ENCODE measurements at places on chromosomes 1 and 21. TPM values are rescaled to one million over a fixed set of nuclear protein-coding genes. Genes with fewer than 3 reads are reported as not detected.
A peak's percentile ranks its signal among the peaks of the same experiment; 100 is the strongest.

- no peaks in the 10 kb centered on the region for H3K36me3 ChIP-seq
- no peak overlapping the region for H3K4me3 ChIP-seq
- no peaks in the 10 kb centered on the region for H3K27me3 ChIP-seq
Observed at GRCh38 chr21:16258844-16259611, 529.2 kb downstream of the USP25 start.

DNA sequence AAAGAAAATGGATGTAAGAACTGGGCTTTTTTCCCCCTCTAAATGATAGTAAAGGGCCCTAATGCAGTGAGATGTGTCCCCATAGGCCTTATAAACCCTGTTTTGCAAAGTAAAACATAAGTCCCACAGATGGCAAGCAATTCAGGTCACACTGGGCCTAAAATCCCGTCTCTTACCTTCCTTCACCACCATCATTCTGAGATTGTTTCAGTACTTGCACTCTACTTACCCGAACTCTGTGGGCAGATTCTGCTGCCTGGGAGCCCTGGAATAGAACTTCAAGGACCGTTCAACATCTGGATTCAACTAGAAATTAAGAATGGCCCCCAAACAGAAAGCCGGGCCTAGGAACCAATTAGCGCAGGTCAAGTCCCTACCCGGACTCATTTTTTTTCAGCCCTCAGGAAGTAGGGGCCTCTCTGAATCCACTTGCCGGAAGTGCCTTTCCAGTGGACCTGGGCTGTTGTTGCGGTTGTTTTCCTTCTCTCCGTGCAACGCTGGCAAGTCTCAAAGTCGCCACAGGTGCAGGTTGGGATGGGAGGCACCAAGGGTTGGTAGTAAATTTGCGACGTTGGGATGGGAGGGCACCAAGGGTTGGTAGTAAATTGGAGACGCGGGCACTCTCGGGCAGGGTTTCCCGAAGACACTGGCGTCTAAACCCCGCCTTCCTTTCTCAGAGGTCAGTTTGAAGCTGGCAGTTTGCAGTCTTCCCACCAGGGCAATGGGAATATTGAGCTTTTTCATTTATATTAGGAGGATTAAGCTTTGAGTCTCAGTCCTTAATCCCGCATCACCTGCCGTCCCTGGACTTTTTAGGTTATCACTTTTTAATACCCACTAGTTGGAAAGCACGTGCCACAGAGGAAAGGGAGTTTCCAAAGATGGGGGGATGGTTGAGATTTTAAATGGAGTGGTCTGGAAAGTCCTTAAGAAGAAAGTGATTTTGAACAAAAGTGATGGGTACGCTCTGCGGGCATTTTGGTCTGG, at the start of gene TMEM69:
TSS of gene TMEM69 (plus strand) at position 428 of the 987 bp plus-strand sequence. CDS start 2,888 bp downstream, outside the sequence.
- no peaks in the 10 kb centered on the region for H3K36me3 ChIP-seq
- peak; percentile 90 for DNase-seq
- H3K27me3 ChIP-seq, result no peaks in the 10 kb centered on the region

DNA sequence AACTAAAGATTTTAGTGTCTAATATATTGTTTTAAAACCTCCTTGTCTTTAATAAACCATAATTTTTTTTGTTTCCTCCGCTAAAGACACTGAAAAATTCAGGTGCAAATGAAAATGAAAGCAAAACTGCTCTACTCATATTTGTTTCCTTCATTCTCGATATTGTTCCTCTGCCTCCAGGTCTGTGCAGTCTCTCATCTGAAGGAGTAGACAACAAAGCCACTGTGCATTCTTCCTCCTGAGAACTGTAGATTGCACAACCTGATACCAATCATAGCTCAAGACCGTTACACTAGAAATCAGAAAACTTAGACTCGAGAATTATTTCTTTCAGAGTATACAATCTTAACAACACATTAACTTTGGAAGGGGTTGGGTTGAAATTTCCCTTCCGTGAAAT, 373.1 kb upstream of the CXADR start:
- peak; percentile 8 for DNase-seq
- H3K36me3 ChIP-seq, result no peaks in the 10 kb centered on the region
- no peaks in the 10 kb centered on the region for H3K4me1 ChIP-seq
- H3K27ac ChIP-seq, result no peak overlapping the region

The SEMA6C gene
- 0.51 TPM for total RNA-seq

DNA sequence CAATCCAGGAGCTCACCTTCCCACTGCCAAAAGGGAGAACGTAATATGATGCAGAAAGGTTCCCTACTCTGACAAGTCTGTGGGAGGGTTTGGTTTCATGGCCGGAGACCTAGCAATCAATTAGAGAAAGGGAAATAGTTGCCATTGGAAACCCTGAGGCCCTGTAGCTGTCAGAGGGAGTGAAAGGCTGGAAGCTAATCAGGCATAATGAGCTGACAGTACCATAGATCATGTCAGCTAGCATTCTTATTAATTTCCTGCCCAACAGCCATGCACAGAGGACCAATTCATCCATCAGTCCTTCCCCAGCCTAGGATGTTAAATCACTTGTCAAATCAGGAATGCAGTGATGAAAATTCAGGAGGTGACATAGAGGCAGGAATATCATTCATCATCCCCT, 527.3 kb downstream of the PLPP3 start:
- no peak overlapping the region for H3K4me3 ChIP-seq
- no peaks in the 10 kb centered on the region for H3K4me1 ChIP-seq
- H3K27ac ChIP-seq, result no peak overlapping the region
- no peaks in the 10 kb centered on the region for H3K36me3 ChIP-seq
- no peaks in the 10 kb centered on the region for H3K27me3 ChIP-seq

The ZFP69B gene
- 2.5 TPM for total RNA-seq

GRCh38 chr21:34983680-34984086, 65.4 kb downstream of the RUNX1 start:
- H3K4me1 ChIP-seq, result peaks cover 10% of the 10 kb centered on the region
- H3K36me3 ChIP-seq, result no peaks in the 10 kb centered on the region
- DNase-seq, result peak; percentile 43
- no peak overlapping the region for H3K4me3 ChIP-seq

GRCh38 chr1:212512816-212513559, 80.3 kb downstream of the NENF start:
- peak; percentile 88 for DNase-seq
- peaks cover 3% of the 10 kb centered on the region for H3K4me1 ChIP-seq
- H3K27me3 ChIP-seq, result peaks cover 6% of the 10 kb centered on the region
- H3K4me3 ChIP-seq, result no peak overlapping the region
- H3K27ac ChIP-seq, result no peak overlapping the region

- no peak for DNase-seq
- H3K4me1 ChIP-seq, result peaks cover 2% of the 10 kb centered on the region
Observed at GRCh38 chr21:34097442-34097841, 24.1 kb downstream of the MRPS6 start.

The BOLA1 gene
- total RNA-seq, result 12.4 TPM

DNA sequence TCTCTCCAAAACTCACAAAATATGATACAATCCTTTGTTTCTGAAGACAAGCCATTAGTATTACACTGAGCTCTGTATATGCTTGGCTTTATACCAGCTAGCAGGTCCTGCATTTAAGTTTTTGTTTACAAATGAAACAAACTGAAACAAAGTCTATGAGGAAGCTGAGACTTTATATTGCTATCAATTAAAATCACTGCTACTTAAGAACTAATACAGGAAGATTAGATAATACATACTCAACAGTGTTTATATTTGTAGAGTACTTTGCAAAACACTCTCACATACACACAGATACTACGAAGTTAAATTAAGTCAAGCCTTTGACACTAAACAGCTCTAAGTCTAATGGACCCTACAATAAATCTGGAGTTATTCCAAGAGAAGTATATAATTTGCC, 247.4 kb downstream of the CRB1 start:
- H3K27me3 ChIP-seq, result no peaks in the 10 kb centered on the region
- H3K4me3 ChIP-seq, result no peak overlapping the region
- no peak overlapping the region for H3K27ac ChIP-seq
- DNase-seq, result no peak
- H3K4me1 ChIP-seq, result no peaks in the 10 kb centered on the region

DNA sequence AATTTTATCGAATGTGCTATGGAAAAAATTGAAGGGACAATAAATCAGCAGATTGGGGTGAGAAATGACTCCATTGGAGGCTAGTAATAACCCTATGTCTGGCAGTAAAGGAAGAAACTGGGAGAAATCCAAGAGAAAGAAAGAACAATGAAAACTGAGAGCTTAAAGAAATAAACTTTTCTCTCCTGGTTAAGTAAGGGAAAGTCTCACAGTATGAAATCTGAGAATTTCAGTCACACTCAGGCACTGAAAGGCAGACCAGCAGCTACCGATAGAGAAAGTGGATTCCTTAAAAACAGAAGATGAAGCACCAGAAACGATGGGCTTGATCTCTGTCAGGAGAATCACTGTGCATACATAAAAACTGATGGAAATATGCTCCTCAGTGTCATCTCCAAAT, 404.2 kb downstream of the PLPP3 start:
- H3K36me3 ChIP-seq, result no peaks in the 10 kb centered on the region
- H3K27me3 ChIP-seq, result no peaks in the 10 kb centered on the region
- H3K27ac ChIP-seq, result no peak overlapping the region
- peaks cover 3% of the 10 kb centered on the region for H3K4me1 ChIP-seq
- no peak for DNase-seq

- no peaks in the 10 kb centered on the region for H3K27me3 ChIP-seq
- H3K36me3 ChIP-seq, result no peaks in the 10 kb centered on the region
- peaks cover 18% of the 10 kb centered on the region for H3K4me1 ChIP-seq
- DNase-seq, result peak; percentile 66
- peak overlapping the region; percentile 11 for H3K27ac ChIP-seq
Observed at GRCh38 chr1:115300087-115300876, 37.8 kb downstream of the NGF start.

The LRRC71 gene
- total RNA-seq, result not detected

- no peaks in the 10 kb centered on the region for H3K27me3 ChIP-seq
- no peak overlapping the region for H3K4me3 ChIP-seq
- H3K27ac ChIP-seq, result no peak overlapping the region
- no peaks in the 10 kb centered on the region for H3K4me1 ChIP-seq
- no peaks in the 10 kb centered on the region for H3K36me3 ChIP-seq
Observed at GRCh38 chr1:70890408-70890807, 157.2 kb downstream of the PTGER3 start.

DNA sequence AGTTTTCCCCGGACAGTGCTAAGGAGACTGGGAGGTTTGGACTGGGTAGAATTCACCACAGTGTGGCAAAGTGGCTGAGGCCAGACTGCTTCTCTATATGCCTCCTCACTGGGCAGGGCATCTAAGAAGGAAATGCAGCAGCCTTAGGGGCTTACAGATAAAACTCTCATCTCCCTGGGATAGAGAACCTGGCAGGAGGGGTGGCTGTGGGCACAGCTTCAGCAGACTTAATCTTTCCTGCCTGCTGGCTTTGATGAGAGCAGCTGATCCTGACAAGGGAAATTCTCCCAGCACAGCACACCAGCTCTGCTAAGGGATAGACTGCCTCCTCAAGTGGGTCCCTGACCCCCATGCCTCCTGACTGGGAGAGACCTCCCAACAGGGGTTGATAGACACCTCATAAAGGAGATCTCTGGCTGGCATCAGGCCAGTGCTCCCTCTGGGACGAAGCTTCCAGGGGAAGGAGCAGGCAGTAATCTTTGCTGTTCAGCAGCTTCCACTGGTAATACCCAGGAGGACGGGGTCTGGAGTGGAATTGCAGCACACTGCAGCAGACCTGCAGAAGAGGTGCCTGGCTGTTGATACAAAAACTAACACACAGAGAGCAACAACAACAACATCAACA, 25.2 kb downstream of the KIFAP3 start:
- H3K4me3 ChIP-seq, result no peak overlapping the region
- H3K36me3 ChIP-seq, result no peaks in the 10 kb centered on the region
- no peaks in the 10 kb centered on the region for H3K27me3 ChIP-seq
- H3K27ac ChIP-seq, result no peak overlapping the region

The PLA2G2C gene
- not detected for total RNA-seq

DNA sequence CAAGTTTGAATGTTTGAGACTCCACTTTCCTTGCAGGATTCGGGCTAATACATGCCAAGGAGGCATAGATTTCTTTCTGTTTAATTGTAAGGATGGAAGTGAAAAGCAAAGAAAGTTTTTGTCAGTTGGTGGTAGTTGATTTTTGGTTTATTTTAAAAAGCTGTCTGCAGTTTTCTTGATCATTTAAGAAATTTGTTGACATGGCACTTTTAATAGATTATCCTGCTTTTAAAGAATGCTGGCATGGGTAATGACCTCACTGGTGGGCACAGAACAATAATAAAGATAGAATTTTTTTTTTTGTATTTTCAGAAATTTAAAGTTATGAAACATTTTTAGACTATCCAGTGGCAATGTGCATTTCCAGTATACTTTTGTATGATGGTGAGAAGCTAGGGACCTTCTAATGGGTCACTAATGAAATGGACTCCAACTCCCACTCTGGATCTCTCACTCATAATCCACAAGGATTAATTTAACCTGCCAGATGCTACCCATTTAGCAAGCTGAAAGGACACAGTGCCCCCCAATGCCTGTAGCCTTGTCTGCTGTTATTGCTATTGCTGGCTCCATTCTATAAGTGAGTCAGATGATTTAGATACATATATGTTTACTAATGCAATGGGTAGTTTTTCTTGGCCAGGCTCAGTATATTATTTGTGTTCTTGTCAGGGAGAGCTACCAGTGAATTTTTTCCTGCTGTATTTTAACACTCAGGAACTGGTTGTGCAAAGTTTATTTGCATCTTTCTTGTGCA, 190.2 kb upstream of the SGIP1 start:
- no peaks in the 10 kb centered on the region for H3K4me1 ChIP-seq
- H3K27me3 ChIP-seq, result no peaks in the 10 kb centered on the region
- no peaks in the 10 kb centered on the region for H3K36me3 ChIP-seq
- H3K27ac ChIP-seq, result no peak overlapping the region
- H3K4me3 ChIP-seq, result no peak overlapping the region
- no peak for DNase-seq

The TAS1R1 gene
- total RNA-seq, result under 0.01 TPM

DNA sequence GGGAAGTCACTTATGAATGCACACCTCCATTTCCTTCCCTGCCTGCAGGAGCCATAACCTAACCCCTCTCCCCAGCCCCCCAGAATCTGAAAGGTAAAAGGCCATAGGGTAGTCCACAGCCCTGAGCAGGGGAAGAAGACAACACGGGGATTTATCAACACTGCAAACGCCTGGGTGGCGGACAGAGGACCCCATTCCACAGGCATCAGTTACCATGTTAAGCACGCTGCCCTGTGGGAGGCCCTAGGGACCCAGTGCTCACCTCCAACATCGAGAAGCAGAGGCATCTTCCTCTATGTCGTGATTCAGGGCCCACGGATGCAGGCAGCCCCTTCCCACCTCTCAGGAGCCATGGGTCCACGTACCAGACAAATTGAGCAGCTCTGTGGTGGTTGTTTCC, 523.8 kb downstream of the MATN1 start:
- H3K36me3 ChIP-seq, result no peaks in the 10 kb centered on the region
- H3K27ac ChIP-seq, result no peak overlapping the region
- no peak for DNase-seq
- no peak overlapping the region for H3K4me3 ChIP-seq

The PLD5 gene
- not detected for total RNA-seq

The TRIM17 gene
- 0.26 TPM for total RNA-seq

The COL6A2 gene
- total RNA-seq, result 782 TPM

The ACTL8 gene
- not detected for total RNA-seq

The ZC3H12A gene
- total RNA-seq, result 6.7 TPM

The MPL gene
- not detected for total RNA-seq

- no peak overlapping the region for H3K4me3 ChIP-seq
- H3K27ac ChIP-seq, result no peak overlapping the region
- peaks cover 3% of the 10 kb centered on the region for H3K4me1 ChIP-seq
- no peaks in the 10 kb centered on the region for H3K27me3 ChIP-seq
Observed at GRCh38 chr1:39507230-39507928, 15.9 kb downstream of the BMP8A start.

- H3K27ac ChIP-seq, result no peak overlapping the region
- H3K27me3 ChIP-seq, result no peaks in the 10 kb centered on the region
- no peaks in the 10 kb centered on the region for H3K4me1 ChIP-seq
- no peaks in the 10 kb centered on the region for H3K36me3 ChIP-seq
Observed at GRCh38 chr1:10932088-10932487, 80.4 kb upstream of the TARDBP start.

- no peak for DNase-seq
- peaks cover 2% of the 10 kb centered on the region for H3K4me1 ChIP-seq
- no peak overlapping the region for H3K4me3 ChIP-seq
- no peak overlapping the region for H3K27ac ChIP-seq
- H3K27me3 ChIP-seq, result no peaks in the 10 kb centered on the region
Observed at GRCh38 chr21:37784591-37785318, 131.5 kb downstream of the KCNJ6 start.
